ENCODE measurements at places on chromosomes 2 and 18. TPM values are rescaled to one million over a fixed set of nuclear protein-coding genes. Genes with fewer than 3 reads are reported as not detected.

The DES gene
- not detected for total RNA-seq

The STARD6 gene
- not detected for total RNA-seq

The UBR3 gene
- total RNA-seq: 54.6 TPM

The CCDC102B gene
- total RNA-seq: 3.9 TPM

The AKAIN1 gene
- not detected for total RNA-seq

The COLEC11 gene
- total RNA-seq: not detected

The KCNG2 gene
- total RNA-seq: not detected

The SLC4A5 gene
- total RNA-seq: 9.7 TPM

The OXER1 gene
- total RNA-seq: 3.3 TPM

The PELI1 gene
- total RNA-seq: 115 TPM

The HOXD4 gene
- not detected for total RNA-seq

The REG1B gene
- total RNA-seq: not detected
